Right ventricle myocardium superior (tissue), 1 donor: ENCODE measurements at places on chromosomes 3 and 15.

DNA sequence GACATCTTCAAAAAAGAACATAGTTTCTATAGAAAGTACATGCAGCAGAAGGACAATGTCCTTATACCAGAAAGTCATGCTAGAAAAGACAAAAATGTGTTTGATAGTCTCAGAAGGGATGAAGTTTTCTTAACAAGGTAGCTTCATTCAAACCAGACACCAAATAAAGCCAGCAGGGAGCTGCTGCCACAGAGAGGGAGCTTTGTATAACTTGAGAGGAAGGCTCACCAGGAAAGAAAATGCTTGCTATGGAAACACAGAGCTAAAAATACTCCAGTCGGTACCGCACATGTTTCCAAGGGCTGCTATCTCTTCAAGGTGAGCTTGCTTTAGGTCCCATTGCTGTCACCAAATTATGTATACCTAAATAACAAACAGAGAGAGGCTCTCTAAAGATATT is 1074.8 kb upstream of the ALCAM start:
- no peak for DNase-seq

DNA sequence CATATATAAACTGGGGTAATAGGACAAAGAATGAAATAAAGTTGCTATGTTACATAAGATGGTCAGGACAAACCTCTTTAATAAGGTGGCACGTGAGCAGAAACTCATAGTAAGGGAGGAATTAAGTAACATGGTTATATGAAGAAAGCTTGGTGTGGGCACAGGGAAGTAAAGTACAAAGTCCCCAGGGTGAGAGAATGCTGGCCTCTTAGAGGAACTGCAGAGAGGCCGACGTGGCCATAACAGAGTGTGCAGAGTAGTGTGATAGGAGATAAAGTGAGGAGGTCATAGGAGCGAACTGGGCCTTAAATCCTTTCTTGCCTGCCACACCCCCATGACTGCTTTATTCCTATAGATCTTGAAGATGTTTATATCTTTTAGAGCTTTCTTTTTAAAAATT is 17.4 kb upstream of the RBMS3 start:
- no peak for DNase-seq

GRCh38 chr3:136152176-136152843 is 43.8 kb downstream of the MSL2 start:
- DNase-seq, result no peak

- DNase-seq, result no peak
These were observed 5.2 kb upstream of the SIN3A start for GRCh38 chr15:75456710-75457109.

DNA sequence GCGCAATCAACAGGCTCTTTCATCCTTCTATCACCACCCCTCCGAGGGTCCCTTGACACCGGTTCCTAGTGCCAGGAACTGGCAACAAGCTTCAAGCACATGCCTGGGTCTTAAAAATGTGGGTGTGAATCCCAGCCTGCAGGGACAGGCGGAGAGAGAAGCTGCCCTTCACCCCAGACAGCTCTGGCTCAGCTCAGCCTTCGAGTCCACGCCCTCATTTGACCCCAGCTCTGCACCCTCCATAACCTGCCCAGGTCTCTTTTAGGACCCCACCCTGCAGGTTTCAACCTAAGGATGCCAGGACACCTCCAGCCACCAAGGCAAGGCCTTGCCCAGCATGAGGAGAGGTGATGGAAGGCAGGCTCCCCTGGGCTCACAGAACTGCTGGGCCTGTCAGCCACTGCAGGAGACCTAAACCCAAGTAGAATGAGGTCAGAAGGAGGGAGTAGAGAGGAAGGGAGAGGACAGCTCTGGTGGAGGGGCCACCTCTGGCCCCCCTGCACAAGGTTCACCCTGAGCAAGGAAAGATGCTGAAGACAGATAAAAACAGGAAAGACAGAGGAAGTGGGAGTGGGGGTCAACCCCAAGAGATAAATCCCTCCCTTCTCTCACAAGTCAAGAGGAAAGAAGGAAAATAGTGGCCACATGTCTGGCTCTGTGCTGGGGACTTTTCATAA is 2.6 kb upstream of the LOXL1 start:
- DNase-seq, result peak; percentile 34

DNA sequence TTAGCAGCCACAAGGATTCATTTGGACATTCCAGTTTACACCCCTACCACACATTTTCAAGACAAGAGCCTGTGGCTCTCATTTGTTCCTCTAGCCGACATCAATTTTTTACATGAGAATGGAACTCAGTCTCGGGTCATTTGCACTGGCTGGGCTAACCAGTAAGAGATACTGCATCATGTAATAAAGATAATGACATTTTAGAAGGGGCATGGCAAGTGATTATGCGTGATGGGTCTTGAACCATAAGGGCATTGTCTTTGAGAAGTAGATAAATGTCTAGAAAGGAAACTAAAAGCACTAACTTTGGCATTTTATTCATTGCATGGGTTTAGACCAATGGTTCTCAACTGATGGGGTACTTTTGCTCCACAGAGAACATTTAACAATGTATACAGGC is 146.0 kb upstream of the GRM7 start:
- no peak for DNase-seq

DNA sequence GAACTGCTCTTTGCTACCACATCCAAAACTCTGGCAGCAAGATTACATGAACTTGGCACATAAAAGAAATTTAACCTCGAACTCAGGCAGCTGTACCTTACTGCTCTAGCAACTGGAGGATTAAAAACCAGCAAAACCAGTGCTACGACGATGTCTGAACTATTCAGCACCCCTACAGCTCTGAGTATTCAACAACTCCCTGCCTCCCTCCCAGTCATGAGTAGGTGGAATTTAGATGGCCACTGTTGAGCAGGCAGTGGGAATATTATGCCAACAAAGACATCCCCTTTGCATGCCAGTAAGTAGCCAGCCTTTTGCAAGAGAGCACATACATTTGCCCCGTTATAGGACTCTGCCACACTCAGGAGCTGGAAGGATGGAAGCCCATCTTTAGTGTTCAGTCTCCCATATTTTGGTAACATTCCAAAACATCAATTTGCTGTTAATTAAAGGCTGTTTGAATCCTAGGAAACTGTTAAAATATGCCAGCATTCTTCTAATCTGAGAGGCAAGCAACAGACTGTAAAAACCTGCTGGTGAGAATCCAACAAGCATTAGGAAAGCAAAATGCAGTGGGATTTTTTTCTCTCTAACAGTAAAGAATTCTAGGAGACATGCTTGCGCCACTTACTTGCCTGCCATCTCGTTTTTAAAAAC is 85.4 kb downstream of the ZNF385D start:
- no peak for DNase-seq

DNA sequence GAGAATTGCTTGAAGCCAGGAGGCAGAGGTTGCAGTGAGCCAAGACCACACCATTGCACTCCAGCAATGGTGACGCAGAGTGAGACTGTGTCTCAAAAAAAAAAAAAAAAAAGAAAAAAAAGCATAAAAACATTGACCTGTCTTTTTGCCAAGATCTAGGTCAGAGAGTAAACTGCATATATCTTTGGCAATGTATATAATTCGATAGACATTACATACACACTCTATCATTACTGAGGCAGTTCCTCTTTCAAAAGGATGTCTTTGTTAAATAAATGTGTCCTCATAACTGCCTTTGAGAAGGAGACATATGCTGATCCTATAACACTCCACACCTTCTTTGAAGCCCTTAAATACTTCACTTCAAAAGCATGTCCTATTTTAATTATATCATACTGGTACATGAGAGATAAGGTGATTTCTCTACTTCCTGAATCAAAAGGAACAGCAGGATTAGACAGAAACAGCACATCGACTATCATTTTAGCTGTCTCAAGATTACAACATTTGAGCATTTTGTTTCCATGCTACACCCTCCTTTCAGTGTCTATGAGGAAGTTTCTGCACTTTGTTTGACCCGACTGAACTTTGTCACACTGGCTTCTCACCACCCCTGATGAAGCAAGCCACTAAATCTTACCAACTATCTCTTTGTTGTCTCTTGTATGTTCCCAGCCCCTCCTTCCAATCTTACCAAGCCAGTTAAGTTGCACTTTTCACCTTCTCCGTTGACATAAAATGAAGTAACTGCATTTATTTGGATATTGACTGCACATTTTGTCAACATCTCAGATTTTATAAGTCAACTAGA is 335.8 kb downstream of the MECOM start:
- no peak for DNase-seq

DNA sequence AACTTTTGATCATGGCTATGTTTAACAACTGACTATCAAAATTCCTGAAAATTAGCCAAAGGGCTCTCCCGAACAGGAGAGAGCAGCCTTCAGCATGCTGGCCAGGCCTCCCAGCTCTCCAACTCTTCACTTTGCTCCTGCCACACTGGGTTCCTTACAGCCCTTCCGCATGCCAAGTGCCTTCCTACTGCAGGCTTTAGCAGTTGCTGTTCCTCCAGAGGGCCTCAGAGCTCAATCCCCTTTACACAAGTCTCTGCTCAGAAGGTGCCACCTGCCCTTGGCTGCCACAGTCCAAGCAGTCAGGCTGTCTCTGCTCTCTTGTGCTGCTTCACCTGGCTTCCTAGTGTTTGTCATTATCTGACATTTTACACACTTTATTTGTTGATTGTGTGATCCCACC is 553.1 kb upstream of the PPP2R3A start:
- DNase-seq, result no peak

DNA sequence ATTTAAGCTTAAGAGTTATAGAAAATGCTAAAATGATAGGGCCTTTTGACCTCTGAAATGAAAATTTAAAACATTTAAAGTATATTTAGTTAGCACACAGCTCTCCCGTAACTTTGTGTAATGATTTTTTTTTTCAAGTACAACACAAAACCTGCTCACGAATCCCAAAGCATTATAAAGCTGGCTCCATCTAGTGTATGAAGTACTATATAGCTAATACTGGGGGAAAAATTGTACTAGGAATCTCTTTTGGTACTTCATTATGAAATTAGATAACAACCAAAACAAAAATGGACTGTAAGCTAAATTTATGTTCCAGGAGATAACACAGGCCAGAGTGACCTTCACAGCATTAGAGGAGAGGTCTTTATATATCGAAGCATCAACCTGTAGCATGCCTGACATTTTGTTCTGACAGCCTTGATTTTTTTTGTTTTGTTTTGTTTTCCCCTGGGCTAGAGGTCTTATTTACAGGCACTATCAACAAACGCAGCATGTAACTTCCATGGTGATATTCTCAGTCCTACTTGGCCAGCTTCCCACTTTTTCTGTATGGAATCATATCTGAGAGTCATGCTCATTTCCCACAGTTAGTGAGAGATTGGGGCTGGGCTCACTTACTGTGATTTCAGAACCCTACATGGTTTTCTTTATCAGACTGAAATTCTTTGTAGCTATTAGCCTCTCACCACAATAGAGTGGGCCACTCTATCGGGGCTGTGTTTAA is 116.3 kb downstream of the MITF start:
- no peak for DNase-seq

GRCh38 chr3:196327405-196327804 is 9.4 kb upstream of the DYNLT2B start:
- no peak for DNase-seq

- DNase-seq, result no peak
These were observed 235.1 kb upstream of the CCDC54 start for GRCh38 chr3:107142171-107142570.

- no peak for DNase-seq
These were observed 76.1 kb downstream of the ISG20 start for GRCh38 chr15:88714782-88715372.

DNA sequence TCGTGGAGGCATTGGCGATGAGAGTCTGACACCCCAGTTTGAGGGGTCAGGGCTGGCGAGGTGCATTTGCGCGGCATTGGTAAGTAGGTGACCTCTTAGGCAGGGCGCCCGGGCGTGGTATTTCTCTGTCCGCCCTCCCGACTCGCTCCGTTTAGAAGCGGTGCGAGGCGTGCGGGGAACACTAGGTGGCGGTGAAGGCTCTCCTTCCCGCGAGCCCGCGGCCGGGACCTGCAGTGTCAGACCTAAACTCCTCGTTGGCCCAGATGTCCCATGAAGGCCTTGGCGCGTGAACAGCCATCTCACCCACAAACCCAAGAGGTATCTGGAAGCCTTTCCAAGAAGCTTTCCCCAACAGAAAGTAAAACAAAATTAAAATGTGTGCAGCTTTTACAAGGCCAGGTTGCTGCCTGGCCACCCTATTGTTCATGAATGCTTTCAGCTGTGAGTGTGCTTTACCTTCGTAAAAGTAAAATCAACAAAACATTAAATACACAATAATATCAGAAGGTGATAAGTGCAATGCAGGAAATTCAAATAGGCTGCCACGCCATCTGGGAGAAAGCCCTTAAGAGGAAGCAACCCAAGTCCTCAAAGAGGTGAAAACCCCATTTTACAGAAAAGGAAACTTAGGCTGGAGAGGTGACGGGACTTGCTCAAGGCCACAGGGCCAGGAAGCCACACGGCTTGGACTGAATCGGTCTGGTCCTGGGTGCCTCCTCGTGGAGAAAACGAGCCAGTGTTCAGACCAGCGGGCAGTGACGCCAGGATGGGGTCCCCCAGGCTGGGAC is 120.3 kb downstream of the ETFA start:
- DNase-seq, result peak; percentile 89

DNA sequence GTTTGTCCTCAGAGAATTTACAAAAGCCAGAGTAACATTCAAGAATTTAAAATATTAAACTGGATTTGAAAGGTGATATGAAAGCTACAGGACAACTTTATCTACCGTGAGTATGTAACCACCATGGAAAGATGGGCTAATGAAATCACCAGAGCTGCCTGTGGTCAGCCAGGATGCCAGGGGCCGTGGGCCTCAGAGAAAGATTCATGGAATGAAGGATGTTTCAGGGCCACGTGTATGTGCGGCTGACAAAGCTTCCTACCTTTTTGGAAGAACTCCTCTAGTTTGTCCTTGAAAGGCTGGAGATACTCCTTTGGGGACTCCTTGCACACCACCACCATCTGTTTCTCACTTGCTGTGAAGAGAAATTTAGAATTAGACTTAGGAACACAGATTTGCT is 138.9 kb downstream of the GREM1 start:
- DNase-seq, result no peak

DNA sequence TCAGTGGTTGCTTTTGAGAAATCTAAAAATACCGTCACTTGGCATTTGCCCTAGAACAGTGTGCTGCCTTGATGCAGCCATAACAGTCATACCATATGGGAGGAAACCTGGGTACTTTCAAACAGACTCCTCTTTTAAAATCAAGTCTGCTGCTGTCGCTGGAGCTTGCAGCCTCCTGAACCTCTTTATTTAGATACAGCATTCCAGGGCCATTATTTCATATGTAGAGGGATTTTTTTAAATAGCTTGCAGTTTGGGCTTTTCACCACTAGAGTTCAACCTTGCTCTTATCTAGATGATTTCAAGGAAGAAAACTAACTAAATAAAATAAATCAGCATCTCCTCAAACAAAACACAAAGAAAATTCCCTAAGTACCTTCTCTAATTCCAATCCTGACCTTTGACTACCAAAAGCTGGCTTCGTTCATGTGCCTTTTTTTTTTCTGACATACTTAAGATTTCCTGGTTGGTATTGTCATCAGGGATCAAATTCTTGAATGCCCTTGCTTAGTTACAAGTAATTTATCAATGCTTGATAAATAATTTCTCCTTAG is 111.6 kb downstream of the KBTBD8 start:
- no peak for DNase-seq

- DNase-seq, result no peak
These were observed 26.0 kb downstream of the POC1A start for GRCh38 chr3:52128118-52128683.

- DNase-seq, result no peak
These were observed 33.6 kb downstream of the ZNF280D start for GRCh38 chr15:56699743-56700142.
